ENCODE measurements at places on chromosomes 12 and 14. TPM values are rescaled to one million over a fixed set of nuclear protein-coding genes. Genes with fewer than 3 reads are reported as not detected.
A peak's percentile ranks its signal among the peaks of the same experiment; 100 is the strongest.

- DNase-seq = no peak
Measured at GRCh38 chr14:95440951-95441350, 75.5 kb downstream of the SYNE3 start.

- no peak for DNase-seq
Measured at GRCh38 chr14:61257469-61258057, 23.6 kb downstream of the TMEM30B start.

- no peak for DNase-seq
Measured at GRCh38 chr12:105967038-105967776, 171.5 kb downstream of the NUAK1 start.

- peak; percentile 85 for DNase-seq
Measured at GRCh38 chr14:37874429-37875109, 279.1 kb downstream of the TTC6 start.

DNA sequence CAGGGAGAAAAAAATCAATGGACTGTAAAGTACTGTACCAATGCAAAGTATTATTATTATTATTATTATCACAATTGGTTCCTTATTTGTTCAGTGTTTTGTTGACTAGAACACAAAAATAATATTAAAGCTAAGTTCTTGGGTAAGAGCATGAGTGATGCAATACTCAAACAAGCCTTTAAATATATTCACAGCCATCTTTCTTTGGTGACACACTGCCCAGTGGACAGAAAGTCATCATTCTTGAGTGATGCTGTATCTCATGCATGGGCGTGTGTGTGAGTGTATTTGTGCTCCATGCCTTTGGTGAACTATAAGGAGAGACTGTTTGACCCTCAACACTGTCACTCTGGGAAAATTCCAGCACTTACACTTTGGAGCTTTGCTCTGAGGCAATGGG lies 93.6 kb downstream of the KCNK10 start:
- DNase-seq = no peak

DNA sequence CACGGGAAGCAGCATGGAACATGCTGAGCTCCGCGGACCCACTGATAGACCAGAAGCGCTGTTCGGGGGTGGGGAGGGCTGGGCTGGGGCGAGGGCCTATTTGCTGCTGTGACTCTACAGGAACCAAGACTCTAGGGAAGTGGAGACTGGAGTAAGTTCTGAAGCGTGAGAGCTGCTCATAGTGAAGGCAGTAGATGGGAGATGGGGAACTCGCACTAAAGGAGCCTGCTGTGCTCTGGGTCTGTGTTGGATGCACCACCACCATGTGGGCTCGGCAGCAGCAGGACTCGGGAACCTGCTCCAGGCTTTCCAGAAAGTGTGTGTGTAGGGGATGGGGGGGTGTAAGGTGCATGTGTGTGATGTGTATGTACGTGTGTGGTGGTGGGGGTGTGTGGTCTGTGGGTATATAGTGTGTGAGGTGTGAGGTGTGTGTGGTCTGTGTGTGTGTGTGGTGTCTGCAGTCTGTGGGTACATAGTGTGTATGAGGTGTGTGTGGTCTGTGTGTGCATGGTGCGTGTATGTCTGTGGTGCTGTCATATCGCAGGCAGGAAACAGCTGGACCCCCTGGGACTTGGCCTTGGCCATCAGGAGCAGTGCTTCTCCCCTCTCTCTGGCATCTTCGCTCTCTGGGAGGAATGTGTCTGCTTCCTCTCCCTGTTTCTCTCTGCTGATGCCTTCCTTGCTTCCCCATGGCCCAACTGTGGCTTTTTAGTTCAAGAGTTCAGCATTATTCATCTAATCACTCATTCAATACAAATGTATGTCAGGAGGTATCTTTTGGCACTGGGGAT lies 378.9 kb downstream of the FUT8 start:
- no peak for DNase-seq

- DNase-seq = no peak
Measured at GRCh38 chr14:99361596-99362215, 89.7 kb upstream of the BCL11B start.

DNA sequence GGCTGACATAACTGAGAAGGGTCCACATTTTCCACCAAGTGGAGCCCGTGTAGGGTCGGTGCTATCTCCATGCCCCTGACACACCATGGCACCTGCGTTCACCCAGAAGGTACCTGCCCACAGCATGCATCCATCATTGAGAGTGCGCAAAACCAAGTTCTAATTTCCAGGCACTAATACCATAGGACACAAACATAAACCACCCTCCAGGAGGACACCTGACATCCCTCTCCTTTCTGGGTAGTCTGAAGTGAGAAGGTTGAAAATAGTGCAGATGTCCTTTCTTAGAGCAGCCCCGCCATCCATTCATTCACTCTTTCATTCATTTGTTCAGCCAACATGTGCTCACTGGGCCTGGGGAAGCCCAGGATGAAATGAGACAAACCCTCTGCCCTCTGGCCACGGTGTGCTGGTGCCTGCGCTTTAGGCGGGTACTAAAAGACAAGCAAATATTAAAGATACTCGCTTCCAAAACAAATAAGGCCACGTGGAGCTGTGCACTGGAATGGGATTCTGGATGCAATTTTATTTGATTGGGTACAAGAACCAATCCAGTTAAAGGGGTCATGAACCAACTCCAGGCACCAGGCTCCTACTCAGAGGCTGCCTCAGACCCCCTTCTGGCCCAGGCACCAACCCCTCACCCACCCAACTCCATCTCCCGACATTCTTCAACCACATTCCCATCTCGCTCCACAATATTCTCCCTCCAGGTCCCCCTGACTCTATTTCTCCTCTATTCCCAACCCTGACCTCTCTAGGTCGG lies 1.2 kb downstream of the TTC7B start:
- DNase-seq = no peak

DNA sequence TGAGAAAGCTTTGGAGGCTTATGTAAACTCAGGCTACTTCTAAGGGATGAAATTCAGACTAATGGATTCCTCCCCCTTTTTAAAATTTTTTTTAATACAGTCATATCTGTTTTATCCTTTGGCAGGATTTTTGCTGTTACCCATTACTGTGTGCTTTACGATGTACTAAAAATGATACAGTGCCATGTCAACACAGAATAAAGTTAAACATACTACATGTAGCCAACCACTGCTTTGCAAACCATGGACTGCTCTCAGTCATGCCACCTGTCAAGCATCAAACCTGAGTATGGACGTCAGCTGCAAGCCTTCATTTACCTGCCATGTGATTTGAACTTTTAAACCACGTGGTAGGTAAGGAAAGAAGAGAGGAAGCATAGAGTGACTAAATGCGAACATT lies 325.8 kb downstream of the FUT8 start:
- DNase-seq = no peak

DNA sequence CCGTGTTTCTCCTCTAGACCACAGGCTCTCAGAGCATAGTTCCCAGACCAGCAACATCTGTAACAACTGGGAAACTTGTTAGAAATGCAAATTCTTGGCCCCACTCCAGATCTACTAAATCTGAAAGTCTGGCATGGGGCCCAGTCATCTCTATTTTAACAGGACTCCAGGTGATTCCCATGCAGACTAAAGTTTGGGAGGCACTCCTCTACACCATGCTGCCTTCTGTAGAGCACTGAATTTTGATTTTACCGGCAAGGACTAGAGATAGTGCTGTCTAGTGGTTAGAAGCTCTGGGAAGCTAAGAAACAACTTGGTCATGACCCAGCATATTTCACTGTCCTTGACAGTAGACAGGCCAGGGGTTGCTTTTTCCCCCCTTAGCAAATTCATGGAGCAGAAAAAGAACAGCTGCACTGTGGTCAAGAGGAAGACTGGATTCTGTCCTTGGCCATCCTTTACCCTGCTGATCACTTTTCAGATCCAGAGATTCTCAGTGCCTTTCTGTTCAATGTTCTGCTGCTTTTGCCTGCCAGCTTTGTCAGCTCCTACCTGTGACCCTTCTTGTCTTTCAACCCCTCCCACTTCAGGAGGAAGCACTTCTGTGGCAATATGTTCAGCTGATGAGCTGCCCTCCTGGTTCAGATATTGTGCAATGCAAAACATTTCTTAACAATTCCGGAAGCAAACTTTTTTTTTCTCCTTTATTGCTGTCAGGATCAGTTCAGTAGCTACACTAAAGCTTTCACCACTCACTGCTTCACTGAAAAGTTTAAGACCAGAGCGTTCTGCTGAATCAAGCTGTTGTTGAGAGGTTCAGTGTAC lies 133.8 kb upstream of the NUDT4 start:
- DNase-seq = no peak

- no peak for DNase-seq
Measured at GRCh38 chr14:77574446-77575115, 41.9 kb downstream of the SPTLC2 start.

DNA sequence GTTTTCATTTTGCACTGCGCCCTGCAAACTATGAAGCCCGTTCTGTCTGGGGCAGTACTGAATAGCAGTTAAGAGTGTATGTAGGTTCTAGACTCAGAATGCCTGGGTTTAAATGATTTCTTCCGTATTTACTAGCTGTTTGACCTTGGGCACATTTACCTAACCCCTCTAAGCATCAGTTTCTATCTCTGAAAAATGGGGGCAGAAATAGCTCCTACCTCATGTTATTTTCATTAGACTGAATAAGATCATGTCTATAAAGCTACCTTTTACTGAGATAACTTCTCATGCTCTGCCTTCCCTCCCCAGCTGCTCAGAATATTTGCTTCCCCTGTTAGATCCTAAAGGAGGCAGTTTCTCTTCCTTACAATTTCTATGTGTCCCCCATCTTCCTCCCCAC lies 5.7 kb downstream of the PAH start:
- no peak for DNase-seq

- DNase-seq = no peak
Measured at GRCh38 chr12:97300891-97301290, 161.7 kb upstream of the RMST start.

DNA sequence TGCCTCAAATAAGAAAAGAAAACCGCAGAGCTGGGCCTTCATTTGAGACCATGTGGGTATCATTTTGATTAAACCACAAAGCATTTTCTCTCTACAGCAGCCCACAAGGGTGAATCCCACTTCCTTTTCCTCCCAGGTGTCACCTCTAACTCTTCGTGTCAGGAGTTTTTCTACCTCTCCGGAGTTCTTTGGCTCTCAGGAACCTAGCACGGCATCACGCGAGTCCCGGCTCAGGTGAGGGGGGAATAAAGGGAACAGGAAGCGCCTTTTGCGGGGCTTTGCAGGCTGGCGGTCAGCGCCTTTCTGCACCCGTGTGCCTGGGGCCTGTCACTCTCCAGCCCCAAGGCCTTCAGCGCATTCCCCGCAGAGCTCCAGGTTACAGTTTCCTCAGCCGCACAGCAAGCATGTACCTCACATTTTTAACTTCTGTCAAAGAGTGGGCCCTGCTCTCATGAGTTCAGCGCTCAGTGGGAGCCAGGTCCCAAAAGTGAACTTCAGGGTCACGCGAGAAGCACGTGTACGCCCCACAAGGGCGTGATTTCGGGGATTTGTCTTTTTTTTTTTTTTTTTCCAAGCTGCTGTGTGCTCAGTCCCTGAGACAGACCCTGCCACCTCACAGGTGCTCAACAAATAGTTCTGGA lies 740 bp upstream of the PRPF40B start:
- peak; percentile 54 for DNase-seq

GRCh38 chr14:51298895-51299294 lies 58.8 kb downstream of the TMX1 start:
- DNase-seq = no peak

DNA sequence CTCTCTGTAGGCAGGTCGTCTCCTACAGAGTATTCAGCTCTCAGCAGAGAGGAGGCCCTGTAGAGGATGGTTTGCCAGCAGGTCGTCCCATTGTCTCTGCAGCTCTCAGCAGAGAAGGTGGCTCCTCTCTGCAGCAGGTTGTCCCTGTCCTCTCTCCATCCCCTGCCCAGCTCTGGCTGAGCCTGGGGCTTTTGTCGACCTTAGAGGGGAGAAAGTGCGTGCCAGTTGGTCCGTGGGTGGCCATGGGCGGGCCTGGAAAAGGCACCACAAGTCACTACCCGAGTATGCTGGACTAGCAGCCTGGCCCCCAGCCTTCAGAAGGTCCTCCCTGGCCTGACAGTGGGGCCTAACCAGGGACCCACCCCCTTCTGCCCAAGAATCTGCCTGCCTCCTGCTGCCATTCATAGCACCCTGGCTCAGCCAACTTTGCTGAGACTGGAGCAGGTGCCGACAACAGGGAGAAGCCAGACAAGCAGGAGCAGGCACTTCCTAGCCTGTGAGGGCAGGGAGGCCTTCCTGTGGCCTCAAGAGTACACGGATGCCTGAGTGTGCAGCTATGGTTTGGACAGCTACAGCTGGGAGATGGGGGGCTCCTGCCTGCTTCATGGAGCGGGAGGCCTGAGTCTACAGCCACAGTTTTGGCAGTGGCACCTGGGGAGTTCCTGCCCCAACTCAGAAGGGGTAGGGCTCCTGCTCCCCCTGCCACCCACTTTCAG lies 59.7 kb upstream of the KCNH3 start:
- no peak for DNase-seq

DNA sequence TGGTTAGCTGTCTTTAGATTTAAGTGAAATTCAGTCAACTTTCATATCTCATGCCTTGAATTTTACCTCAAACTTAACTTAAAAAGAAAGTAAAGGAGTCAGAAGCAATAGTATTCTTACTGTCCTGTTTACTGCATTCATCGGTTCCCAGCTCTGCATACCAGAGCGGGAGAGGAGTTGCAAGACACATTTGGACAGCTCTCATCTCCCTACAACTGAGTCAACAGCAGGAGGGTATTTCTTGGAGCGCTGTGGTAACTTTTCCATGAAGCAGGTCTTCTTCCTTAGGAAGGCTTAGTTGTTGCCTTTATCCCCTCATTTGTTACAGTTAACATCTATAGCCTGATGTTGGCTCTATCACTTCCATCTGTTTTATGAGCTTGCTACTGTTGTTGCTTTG lies 65.1 kb downstream of the TRMT5 start:
- DNase-seq = no peak

DNA sequence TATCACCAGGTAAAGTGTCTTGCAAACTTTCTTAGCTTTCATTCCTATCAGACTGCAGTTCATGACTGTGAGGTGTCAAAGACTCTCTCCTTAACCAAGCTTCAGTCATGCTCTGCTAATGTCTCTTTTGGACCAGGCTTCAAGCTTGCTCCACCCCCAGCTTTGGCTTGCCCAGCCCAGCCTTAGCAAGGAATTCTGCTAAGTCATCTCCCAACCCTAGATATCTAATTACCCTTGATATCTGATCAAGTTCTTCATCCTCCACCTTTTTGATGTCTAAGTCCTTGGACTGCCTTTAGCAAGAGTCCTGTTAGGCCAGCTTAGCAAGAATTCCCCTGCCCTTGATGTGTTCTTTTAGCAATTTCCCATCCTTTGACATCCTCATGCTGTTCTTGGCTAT lies 108.9 kb upstream of the FGD4 start:
- DNase-seq = no peak

DNA sequence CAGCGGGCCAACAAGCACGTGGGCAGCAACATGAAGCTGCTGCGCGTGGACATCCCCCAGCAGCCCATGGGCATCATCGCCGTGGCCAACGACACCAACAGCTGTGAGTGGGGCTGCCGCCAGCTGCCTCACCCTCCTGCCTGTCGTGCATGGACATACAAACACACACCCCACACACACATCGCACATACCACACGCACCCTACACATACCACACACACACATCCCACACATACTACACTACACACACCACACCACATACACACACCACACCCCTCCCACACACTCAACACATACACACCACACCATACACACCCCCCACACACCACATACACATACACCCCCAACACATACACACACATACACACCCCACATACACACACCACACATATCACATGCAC lies 25.2 kb upstream of the NXPH4 start:
- no peak for DNase-seq

Gene IRAK3
- 5.3 TPM for total RNA-seq

Gene GLTP
- 19.8 TPM for total RNA-seq

Gene ESPL1
- total RNA-seq = 0.17 TPM

Gene RERG
- 3.8 TPM for total RNA-seq

Gene KLRF1
- total RNA-seq = 0.55 TPM

Gene KRT73
- total RNA-seq = not detected

Gene TAS2R8
- total RNA-seq = not detected

Gene PTPRQ
- 0.77 TPM for total RNA-seq

Gene C14orf180
- 53.8 TPM for total RNA-seq

Gene TAS2R43
- total RNA-seq = not detected

All from left ventricle myocardium superior (tissue), 1 donor.